Heart left ventricle (tissue), 16 donors: ENCODE measurements at places on chromosomes 16 and 17. TPM values are rescaled to one million over a fixed set of nuclear protein-coding genes. Genes with fewer than 3 reads are reported as not detected.

- no peak for DNase-seq
Measured at GRCh38 chr17:29069526-29070041, 26.6 kb downstream of the PIPOX start.

DNA sequence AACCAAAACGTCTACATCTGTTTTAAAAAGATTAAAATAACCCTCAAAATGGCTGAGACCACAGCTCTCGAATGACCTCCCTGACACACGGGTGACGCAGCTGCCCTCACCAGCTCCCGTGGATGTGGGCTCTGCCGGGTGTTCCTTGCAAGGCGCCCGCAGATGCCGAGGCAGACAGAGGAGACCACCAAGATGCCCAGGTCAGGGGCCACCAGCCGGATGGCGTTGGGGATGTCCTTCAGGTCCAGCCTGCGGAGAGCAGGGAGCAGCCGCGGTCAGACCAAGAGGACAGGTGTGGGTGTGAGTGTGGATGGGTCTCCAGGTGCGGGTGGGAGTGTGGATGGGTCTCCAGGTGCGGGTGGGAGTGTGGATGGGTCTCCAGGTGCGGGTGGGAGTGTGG, 35.1 kb downstream of the CTU2 start:
- no peak for DNase-seq

The SMIM36 gene
- not detected for polyA plus RNA-seq

DNA sequence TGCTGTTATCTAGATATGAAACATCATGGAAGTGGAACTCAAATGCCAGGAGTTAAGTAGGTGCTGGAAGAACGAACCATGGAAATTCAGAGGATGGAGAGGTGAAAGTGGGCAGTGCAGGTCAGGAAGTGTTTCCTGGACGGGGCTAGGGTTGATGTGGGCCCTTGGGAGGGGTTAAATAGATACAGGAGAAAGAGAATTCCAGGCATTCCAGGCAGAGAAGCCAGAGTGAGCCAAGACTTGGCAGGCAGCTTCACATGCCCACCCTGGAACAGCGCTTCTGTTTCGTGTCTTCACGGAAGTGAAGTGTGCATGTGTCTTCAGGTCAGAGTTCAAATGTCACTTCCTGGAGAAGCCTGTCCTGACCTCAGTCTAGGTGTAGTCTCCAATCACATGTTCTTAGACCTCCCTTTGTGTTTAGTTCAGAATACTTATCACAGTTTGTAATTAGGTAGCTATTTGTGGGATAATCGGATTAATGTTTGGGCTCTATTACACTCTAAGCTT, 41.3 kb downstream of the GP2 start:
- no peak for DNase-seq

DNA sequence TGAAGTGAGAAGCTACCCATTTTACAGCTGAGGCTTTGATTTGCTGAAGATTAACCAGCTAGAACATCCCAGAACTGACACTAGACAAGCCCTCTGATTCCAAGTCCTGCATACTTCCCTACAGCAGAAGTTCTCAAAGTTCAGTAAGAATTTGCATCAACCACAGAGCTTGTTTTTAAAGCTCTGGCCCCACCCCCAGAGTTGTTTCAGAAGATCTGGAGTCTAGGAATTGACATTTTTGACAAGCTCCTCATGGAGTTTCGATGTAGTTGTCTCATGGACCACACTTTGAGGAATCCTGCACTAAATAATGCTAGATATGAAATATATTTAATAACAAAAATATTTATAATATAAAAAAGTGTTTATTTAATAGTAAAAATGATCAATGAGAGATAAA, 120.3 kb upstream of the ADAMTS18 start:
- DNase-seq = no peak

DNA sequence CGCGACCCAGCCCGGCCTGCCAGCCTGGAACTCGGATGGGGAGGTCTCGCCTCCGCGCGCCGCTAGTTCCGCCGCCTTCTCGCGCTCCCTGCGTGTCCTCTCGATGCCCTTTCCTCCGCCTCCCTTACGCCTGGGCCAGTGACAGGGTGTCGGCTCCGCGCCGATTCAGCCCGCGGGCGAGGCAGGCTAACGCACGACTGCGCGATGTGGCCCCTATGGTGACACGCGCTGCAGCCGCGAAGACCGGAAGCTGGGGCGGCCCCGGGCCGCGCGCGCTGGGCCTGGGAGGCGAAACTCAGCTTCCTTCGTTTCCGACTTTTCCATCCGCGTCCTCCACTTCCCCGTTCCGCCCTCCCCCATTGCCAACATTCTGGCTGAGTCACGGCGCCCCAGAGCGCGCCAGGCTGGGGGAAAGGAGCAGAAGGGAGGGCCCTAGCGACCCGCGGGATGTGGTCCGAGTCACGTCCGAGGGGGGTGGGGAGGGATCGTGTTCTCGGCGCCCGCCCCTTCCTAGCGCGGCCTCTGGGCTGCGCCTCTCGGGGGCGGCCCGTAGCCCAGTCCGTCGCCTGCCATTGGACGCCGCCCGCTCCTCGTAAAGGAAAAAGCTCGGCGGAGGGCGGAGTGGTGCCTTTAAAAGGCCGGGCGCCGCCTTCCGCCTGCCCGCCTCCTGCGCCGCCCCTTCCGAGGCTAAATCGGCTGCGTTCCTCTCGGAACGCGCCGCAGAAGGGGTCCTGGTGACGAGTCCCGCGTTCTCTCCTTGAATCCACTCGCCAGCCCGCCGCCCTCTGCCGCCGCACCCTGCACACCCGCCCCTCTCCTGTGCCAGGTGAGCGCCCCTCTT, at the start of gene ALDOA:
Gene ALDOA (plus strand): TSS at position 659 of the 841 bp plus-strand sequence. CDS start 1,138 bp downstream, outside the sequence.
- peak; percentile 99 for DNase-seq

GRCh38 chr17:57874434-57875289, 24.8 kb upstream of the MRPS23 start:
- DNase-seq = peak; percentile 90

DNA sequence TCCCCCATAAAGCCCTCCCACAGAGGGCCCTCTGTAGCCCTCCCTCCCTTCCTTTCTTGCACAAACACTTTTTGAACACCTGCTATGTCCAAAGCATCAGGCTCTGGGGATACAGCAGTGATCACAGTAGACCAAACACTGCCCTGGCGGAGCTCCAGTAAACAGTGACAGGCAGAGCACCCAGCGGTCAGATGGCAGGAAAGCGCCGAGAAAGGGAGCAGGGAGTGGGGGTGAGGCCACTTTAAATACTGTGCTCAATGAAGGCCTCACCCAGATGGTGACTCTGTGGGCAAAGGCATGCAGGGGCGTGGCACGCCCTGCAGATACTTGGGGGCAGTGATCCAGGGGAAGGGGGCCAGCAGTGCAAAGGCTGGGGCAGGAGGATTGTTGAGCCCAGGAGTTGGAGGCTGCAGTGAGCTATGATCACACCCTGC, 7.6 kb downstream of the PRR29 start:
- no peak for DNase-seq

GRCh38 chr16:70563636-70564035, 40.0 kb downstream of the SF3B3 start:
- no peak for DNase-seq

The ARHGAP44 gene
- polyA plus RNA-seq = 8.6 TPM

- DNase-seq = peak; percentile 6
Measured at GRCh38 chr16:2592786-2593185, 55.0 kb downstream of the PDPK1 start.

The CCL2 gene
- 72.0 TPM for polyA plus RNA-seq

GRCh38 chr16:17068524-17068923, 402.2 kb downstream of the XYLT1 start:
- DNase-seq = no peak

- no peak for DNase-seq
Measured at GRCh38 chr16:1976216-1976520, 4.3 kb downstream of the TBL3 start.

The FOXC2 gene
- 0.76 TPM for polyA plus RNA-seq

GRCh38 chr17:56821847-56822534, 11.7 kb downstream of the C17orf67 start:
- DNase-seq = no peak

DNA sequence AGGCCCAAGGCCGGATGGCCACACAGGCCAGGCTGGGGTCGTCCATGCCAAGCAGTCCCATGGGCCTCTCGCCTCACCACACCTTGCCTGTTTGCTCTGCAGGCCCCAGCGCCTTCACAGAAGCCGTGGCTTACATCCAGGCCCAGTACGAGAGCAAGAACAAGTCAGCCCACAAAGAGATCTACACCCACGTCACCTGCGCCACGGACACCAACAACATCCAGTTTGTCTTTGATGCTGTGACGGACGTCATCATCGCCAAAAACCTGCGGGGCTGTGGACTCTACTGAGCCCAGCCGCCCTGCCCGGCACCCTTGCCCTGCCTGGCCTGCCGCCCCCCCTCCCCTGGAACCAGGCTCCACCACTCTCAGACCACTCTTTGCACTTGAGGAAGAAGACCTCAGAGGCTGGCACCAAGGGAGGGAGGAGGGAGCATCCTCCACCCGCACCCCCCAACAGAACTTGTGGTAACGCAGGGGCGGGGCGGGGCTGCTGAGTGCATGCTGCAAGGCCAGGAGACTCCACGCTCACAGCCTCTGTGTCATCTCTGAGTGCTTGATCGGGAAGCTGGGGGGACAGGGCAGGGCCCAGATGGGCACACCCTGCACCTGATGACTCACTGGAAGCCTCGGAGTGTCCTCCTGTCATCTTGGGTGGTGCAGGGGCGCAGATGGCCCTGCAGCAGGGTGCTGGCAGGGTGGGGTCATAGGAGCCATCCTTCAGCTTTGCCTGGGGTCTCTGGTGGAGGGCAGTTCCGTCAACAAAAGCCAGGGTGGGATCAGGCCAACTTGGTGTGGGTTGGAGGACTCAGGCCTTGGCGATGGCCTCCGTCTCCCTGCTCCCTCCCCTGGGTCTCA, 81.5 kb downstream of the AMFR start:
- no peak for DNase-seq

- DNase-seq = no peak
Measured at GRCh38 chr16:54964239-54964638, 33.6 kb downstream of the IRX5 start.

The BCL6B gene
- polyA plus RNA-seq = 5.9 TPM

GRCh38 chr17:4898927-4899326, 409 bp upstream of the C17orf107 start:
- no peak for DNase-seq

DNA sequence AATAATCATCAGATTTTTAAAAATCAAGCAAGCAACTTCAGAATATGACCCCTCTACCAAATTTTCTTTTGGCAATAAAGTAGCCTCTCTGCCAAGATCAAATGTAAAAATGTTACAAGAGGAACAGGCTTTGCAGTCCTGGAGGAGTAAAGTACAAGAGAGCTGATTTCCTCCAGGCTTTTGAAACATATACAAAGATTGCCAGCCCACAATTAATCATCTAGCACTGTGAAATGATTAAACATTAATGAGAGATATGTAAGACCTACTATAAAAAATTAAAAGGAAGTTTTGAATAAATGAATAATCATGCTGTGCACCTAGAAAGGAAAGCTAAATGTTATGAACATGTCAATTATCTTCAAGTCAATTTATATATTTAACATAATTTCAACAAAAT, 26.3 kb downstream of the TXNDC11 start:
- DNase-seq = no peak
